ENCODE measurements at places on chromosomes 3 and 15.

DNA sequence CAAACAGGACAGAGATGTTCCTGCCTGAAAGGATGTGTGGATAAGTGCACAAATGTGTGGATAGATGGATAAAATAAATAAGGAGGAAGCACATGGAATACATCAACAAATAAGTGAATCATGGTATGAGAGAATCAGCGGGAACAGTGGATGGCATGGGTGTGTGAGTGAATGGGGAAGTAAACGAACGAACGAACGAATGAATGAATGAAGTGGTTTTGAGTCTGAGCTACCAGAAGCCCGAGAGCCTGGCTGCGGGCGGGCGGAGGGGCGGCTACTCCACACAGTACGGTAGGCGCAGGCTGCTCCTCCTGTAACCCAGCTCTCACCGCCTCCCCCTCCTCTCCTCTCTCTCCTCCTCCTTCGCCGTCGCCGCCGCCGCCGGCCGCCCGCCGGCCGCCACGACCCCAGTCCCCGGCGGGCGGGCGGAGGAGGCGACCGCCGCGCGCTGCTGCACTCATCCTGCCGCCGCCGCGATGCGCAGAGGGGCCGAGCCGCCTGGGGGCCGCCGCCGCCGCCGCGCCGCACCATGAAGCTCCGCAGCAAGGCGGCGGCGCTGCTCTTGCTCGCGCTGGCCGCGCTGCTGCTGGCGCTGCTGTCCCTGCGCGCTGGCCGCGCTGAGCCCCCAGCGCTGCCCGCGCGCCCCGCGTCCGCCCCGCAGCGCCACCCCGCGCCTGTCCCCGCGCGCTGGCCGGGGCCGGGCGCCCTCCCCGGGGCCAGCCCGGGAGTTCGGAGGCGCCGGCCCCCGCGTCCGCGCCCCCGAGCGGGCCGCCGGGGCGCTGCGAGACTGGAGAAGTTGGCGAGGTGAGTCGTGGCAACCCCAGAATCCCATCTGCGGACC is at the start of gene GXYLT2:
TSS of gene GXYLT2 (plus strand) at position 342 of the 841 bp plus-strand sequence. CDS start at position 530, 188 bp downstream.
- DNase-seq, result peak; percentile 58

- DNase-seq, result peak; percentile 68
Measured at GRCh38 chr3:87228316-87228715, 1.2 kb downstream of the CHMP2B start.

GRCh38 chr3:52839892-52840545 is 5.2 kb upstream of the MUSTN1 start:
- peak; percentile 22 for DNase-seq

- DNase-seq, result peak; percentile 12
Measured at GRCh38 chr15:99618941-99619411, 53.2 kb downstream of the MEF2A start.

DNA sequence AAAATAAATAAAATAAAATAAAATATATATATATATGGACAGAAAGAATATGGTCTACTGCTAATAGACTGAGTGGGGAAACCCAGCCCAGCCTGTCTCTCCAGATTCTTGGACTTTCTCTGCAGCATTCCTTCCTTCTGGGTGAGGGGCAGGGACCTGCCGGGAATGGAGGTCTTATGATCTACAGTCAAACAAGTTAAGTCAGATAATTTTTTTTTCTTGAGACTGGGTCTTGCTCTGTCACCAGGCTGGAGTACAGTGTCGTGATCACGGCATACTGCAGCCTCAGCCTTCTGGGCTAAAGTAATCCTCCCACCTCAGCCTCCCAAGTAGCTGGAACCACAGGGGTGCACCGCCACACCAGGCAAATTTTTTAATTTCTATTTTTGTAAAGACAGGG is 33.5 kb upstream of the ZNF774 start:
- no peak for DNase-seq

- no peak for DNase-seq
Measured at GRCh38 chr3:58095603-58096138, 87.4 kb downstream of the FLNB start.

DNA sequence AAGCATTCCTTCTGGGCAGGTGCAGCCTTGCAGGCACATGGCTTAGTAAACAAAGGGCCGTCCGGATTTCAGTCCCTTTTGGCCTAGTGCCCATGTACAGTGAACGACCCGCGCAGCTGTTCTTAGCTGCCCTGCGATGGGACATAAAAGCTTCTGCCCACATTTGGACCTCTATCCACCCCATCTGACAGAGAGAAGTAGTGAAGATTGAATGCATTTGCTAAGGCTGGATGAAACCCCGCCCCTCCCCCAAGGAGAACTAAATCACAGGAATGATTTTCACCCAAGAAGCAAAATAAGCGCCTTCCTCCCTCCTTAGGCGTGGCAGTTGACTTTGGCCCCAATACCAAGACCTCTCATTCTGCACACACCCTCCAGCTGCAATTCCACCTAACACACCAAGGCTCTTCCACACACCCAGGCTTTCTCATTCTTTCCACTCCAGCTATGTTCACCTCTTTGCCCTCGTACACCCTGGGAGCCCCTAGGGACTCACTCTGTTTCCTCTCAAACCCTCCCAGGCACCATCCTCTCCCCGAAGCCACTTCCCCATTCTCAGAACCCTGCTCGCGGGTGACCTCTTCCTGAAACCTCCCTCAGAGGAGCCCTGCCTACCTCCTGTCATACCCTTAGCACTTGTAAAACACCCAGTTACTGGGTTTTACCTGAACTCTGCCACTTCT is 14.1 kb upstream of the HRH1 start:
- peak; percentile 85 for DNase-seq

GRCh38 chr3:115322901-115323300 is 175.8 kb upstream of the ZBTB20 start:
- DNase-seq, result no peak

DNA sequence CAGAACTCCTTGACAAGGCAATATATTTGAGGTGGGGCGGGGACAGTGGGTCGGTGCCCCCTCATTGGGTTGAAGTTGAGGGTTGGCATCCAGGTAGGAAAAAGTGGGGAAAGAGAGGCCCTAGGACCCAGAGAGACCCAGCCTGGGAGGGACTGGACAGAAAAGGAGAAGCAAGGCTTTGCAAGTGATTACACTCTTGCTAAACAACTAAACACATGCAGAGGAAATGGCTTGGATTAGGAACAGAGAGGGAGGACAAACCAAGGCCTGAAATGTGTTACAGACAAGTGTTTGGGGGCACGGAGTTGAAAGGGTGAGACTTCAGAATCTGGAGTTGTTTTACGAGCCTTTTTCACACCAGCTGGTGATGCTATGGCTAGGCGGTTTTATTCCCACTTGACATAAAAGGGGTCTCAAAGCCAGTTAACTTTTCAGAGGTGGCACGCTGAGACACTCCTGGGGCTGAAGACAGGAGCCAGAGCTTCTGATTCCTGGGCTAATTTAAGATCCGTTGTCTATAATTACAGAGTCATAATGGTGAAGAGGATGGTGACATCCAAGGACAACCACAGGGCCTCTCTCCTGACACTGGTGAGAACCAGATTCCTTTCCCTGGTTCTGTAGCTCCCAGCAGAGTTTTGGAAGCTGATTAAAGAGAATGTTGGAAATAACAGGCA is 7.7 kb upstream of the KCTD6 start:
- DNase-seq, result no peak

DNA sequence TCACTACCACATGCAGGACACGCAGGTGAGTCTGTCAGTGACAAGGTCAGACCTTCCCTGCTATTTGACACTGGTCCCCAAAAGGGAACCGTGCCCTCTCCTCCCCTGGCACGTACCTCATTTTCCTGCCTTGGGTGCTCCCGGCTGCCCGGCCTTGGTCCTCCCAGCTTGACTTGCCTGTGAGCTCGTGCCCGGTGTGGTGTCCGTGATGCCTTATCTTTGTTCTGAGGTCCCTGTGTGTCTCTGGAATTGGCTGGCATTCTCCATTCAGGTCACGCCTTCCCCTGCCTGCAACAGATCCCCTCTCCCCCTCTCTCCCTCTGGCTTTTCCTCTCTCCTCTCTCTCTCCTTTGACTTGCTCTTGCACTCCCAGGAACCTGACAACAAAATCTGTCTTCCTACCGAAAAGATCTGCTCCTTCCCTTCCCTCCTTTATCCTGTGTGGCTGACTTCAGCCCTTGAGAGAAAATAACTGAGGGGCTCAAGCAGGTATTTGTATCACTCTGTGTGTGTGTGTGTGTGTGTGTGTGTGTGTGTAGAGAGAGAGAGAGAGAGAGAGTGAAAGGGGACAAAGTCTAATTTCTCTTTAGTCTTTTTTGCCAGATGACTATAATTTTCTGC is at the start of gene MASP1:
TSS of gene MASP1 (minus strand) at position 226 of the 621 bp plus-strand sequence. CDS start at position 121, 105 bp downstream.
- no peak for DNase-seq

GRCh38 chr15:89845305-89845893 is 30.7 kb upstream of the ANPEP start:
- DNase-seq, result peak; percentile 96

- DNase-seq, result peak; percentile 33
Measured at GRCh38 chr3:4533489-4534443, 40.6 kb downstream of the ITPR1 start.

DNA sequence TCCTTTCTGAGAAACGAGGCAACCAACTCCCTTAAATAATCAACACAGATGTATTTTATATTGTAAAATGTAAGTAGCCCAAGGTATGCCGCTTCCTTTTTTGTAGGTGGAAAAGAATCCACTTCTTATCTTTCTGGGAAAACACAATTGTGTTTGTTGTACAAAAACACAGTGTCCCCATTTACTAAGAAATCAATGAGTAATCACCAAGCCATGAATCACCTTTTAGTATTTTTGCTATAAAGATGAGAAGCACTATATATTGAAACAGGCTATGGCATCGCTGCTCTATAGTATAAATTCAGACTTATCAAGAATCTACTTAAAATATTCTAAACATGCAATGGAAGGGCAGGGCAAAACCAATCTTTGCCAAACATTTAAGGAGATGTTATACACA is 104.0 kb downstream of the TNIK start:
- DNase-seq, result peak; percentile 92

DNA sequence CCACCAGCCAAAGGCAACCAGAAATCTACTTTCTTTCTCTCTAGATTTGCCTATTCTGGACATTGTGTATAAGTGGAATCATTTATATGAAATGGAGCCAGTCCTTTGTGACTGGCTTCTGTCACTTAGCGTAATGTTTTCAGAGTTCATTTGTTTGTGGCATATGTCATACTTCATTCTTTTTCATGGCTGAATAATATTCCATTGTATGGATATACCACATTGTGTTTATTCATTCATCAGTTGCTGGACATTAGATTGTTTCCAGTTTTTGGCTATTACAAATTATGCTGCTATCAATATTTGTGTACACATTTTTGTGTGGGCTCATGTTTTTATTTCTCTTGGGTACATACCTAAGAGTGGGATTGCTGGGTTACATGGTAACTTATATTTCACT is 139.2 kb upstream of the CTDSPL start:
- no peak for DNase-seq

- peak; percentile 43 for DNase-seq
Measured at GRCh38 chr15:89500397-89501270, 4.3 kb upstream of the RHCG start.

DNA sequence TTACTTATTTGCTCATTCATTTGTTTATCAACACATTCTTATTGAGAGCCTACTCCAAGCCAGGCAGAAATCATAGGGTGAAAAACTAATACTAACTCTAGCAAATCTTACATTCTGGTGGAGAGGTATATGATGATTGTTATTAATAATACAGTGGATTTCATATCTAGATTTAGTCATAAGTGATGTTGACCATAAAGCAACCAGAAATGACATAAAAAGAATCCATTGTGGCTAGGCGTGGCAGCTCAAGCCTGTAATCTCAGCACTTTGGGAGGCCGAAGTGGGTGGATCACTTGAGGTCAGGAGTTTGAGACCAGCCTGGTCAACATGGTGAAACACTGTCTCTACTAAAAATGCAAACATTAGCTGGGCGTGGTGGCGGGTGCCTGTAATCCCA is 26.2 kb upstream of the IL20RB start:
- DNase-seq, result peak; percentile 38

DNA sequence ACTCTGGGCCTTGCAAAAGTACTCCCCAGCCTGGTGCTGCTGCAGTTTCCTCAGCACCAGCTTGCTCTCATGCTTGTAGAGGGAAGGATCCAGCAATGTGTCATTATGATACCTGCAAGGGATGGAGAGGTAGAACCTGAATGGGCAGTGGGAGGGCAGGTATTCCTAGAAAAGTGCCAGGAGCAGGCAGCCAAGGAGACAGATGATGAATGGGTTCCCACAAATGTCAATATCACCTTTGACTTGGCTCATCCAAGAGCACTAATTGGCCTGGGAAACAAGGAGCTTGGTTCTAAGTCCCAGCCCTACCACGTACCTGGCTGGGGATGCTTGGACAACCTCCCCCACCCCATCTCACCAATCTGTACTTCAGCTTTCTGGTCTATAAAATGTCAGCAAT is 9.4 kb downstream of the CILP start:
- no peak for DNase-seq

DNA sequence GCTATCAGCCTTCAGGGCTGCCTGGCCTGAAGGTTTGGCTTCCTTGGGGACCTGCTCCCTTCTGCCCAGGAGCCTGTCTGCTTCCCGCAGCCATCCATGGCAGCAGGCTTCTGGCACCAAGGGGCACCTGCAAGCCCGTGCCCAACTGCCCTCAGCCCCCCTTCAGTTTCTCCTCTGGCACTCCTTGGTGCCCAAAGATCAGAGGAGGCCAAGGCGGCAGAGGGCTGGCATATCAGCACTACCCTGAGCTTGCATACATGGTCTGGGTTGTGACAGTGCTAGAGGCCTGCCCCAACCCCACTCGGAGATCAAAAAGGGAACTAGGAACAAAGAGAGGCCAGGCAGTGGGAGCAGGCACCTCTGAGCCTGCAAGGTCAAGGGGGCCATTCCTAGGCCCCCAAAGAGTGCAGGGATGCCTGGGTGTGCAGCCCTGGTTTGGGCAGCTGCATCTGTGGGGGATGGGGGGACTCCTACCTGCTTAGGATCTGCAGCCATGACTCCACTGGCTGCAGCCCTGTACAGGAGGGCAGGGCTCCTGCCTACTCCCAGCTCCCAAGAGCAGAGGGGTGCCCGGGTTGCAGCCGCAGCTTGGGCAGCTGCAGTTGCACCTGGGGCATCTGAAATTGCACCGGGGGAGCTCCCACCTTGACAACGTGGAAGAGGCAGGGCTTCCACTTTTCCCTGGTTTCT is 76.2 kb upstream of the TP63 start:
- no peak for DNase-seq

DNA sequence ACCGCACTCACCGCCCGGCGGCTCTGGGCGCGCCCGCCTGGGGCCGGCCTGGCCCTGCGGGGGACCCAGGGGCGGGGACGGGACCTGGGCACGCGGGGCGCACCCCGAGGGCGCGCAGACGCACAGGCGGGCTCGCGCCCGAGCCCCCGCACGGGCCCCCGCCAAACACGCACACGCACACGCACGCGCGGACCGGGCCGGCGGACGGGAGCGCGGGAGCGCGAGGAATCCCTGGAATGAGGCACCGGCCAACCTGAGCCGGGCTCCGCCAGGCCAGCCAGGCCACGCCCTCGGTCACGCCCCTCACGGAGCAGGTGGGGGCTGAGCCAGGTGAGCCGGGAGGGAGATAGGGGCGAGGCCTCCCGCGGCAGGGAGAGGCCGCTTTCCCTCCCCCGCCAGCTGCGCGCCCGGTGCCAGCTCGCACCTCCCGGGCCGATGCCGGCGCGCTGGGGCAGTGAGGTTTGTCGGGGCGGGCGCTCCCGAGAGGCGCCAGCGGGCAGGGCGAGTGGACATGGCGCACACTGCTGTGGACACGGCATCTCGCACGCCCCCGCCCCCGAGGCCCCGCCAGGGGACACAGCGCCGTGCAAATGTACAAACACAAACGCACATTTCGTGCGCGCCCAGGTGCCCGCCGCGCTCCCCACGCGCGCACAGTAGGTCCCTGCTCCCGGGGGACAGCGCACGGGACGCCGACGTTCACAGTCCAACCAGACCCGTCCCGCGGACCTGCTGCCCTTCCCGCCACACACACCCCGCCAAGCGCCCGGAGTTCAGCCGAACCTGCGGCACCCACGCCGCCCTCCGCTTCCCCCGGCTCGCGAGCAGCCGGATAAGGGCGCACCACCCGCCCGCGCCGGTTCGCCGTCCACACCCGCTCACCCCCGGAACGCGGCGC is 75.9 kb upstream of the VGLL4 start:
- DNase-seq, result peak; percentile 97
